ENCODE measurements at places on chromosomes 16 and 17.

DNA sequence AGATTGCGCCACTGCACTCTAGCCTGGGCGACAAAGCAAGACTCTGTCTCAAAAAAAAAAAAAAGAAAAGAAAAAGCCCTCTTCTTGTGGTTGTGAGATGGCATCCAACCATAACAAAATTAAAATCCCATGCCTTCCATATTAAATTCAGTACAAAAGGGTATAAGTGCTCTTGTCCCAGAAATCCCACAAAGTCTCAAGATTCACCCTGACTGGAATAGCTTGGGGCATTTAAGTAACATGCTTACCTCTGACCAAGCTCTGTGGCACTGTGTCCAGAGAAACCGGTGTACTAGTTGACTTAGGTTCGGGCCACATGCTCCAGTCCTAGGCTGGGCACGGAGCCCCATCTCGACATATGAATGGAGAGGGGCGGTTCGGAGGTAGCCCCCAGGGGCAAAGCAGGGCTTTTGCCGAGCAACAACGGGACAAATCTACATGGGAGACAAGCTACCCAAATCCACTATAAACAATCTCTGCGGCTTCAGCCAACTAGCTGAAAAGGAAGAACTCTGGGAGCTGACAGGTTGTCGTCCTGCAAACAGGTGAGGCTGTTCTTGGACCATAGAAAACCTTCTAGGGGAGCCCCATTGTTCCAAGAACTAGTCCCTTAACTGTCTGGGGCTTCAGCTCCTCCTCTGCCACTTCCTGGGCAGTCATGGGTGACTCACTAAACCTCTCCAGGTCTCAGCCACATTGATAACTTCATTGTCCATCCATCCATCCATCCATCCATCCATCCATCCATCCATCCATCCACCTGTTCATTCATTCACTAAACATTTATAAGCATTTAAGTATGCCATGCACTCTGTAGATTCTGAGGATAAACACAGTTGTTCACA lies 10.3 kb upstream of the IL4R start:
- no peak for DNase-seq

GRCh38 chr17:48995304-48995973 lies 1.7 kb upstream of the IGF2BP1 start:
- no peak for DNase-seq

DNA sequence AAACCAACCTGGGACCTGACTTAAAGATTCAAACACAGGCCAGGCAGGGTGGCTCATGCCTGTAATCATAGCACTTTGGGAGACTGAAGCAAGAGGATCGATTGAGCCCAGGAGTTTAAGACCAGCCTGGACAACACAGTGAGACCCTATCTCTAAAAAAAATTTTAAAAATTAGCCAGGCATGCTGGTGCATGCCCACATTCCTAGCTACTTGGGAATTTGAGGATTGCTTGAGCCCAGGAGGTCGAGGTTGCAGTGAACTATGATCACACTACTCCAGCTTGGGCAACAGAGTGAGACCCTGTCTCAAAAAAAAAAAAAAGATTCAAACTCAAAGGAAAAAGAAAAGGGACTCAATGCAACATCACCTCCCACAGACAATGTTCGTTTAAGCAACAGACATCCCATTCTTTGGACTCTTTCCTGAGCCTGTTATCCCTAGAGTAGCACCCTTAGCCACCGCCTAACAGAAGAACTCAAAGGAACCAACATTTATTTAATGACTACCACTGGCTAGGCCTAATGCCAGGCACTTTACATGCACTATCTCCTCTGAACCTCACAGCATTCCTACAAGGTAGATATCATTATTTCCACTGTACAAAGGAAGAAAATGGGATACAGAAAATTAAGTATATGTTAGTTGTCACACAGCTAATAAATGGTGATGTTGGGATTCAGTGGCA lies 12.7 kb downstream of the MYO18A start:
- no peak for DNase-seq

GRCh38 chr16:6864671-6865070 lies 468.0 kb upstream of the RBFOX1 start:
- no peak for DNase-seq

GRCh38 chr17:75754378-75755204 lies 10.4 kb downstream of the GALK1 start:
- DNase-seq, result no peak

DNA sequence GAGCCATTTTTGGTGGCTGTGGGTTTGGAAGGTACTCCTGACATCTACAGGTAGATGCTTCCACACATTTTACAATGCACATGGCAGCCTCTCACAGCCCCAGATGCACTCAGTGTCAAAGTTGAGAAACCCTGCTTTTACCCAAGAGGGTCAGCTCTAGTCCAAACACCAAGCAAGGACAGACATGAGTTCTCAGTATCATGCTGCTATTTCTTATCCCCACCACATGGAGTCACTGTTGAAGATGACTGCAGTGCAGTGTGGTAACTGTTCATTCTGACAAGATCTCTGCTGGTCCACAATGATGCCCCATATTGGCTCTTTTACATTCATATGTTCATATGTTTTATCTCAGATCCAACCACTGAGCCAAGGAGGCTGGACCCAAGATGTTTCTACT lies 50.5 kb upstream of the SALL1 start:
- DNase-seq, result no peak

GRCh38 chr16:59212492-59213024 lies 478.4 kb upstream of the GOT2 start:
- DNase-seq, result no peak

GRCh38 chr17:3870871-3871306 lies 22.0 kb downstream of the CAMKK1 start:
- no peak for DNase-seq

- no peak for DNase-seq
These were observed 2.1 kb downstream of the COL1A1 start for GRCh38 chr17:50199211-50199802.

DNA sequence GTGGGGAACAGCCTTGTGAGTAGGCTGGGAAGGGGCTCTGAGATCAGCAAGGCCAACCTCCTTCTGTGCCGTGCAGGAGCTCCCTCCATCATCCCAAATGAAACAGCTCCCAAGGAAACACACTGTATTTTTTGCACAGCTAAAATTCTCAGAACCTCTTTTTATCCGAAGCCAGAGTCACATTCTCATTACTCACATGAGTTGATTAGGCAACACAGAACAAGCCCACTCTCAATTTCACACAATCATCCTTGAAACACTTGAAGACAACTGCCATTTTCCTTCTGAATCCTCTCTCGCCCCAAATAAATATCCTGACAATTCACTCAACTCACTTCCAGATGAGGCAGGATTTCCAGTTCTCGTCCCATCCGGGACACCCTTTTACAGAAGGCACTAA lies 66.1 kb downstream of the MYO18A start:
- no peak for DNase-seq

DNA sequence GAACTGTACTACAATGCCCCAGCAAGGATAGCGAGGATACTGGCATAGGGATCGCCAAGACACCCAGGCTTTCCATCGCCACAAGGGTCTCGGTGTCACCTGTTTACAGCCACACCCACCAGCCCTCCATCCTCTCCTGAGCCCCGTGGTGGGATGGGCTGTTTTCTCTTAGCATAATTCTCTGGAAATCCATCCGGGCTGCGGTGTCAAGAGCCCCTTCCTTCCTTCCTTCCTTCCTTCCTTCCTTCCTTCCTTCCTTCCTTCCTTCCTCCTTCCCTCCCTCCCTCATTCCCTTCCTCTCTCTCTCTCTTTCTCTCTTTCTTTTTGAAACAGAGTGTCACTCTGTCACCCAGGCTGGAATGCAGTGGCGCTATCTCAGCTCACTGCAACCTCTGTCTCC lies 36.0 kb upstream of the BAHCC1 start:
- no peak for DNase-seq

DNA sequence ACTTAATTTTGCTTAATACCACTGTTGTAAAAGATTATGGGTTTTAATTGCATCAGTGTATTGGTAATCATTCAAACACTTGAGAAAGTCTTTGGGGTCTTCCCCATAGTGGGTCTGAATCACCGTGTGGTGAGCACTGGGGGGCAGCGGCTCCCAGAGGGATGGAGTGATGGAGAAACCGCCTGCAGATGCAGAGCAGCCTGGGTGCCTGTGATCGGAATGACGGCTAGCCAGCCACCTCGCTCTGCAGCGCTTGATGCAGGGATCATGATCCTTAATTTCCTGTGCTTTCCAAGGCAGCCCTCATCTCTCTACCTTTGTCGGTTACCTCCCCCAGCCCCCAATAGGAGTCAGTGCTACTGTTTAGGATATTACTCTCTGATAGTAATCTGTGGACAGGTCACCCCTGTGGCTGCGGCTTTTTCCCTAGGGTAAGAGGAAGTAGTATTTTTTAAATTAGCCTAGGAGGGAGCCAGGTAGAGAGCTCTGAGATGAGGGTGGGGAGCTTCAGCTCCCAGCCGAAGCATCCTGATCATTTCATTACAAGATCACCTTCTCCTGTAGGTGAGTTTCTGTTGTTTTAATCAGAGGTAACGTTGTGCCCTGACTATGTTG lies 135.6 kb downstream of the MSI2 start:
- no peak for DNase-seq

- no peak for DNase-seq
These were observed 18.0 kb downstream of the PIEZO1 start for GRCh38 chr16:88766975-88767374.

- peak; percentile 28 for DNase-seq
These were observed 54.6 kb downstream of the USP10 start for GRCh38 chr16:84754353-84754856.

All from nucleus accumbens (tissue), 56 donors.